Left lobe of liver (tissue), 2 donors: ENCODE measurements at places on chromosomes 1 and 21. TPM values are rescaled to one million over a fixed set of nuclear protein-coding genes. Genes with fewer than 3 reads are reported as not detected.

Gene AZIN2
- 0.55 TPM for total RNA-seq

Gene CCDC30
- 1.7 TPM for total RNA-seq

Gene BEND5
- 0.20 TPM for total RNA-seq

Gene DMRTB1
- not detected for total RNA-seq

Gene KIAA1614
- 0.13 TPM for total RNA-seq

Gene YIPF1
- total RNA-seq: 18.3 TPM

Gene ATXN7L2
- total RNA-seq: 4.3 TPM

Gene FAM151A
- total RNA-seq: 78.9 TPM

Gene CACNA1S
- not detected for total RNA-seq

Gene KMO
- total RNA-seq: 37.5 TPM

Gene KRTAP19-3
- not detected for total RNA-seq

Gene CFHR3
- total RNA-seq: 279 TPM

Gene RCSD1
- total RNA-seq: 3.7 TPM

Gene RBP7
- total RNA-seq: 2.5 TPM

Gene DENND1B
- 9.5 TPM for total RNA-seq

Gene LCE1A
- not detected for total RNA-seq

Gene TAL1
- 1.9 TPM for total RNA-seq

Gene NLRP3
- total RNA-seq: 0.33 TPM

Gene LAPTM5
- 22.3 TPM for total RNA-seq

Gene NR1I3
- total RNA-seq: 158 TPM

Gene PTPRU
- total RNA-seq: 19.5 TPM

Gene TEDDM1
- total RNA-seq: not detected

Gene SERPINC1
- total RNA-seq: 2,515 TPM

Gene PTPRC
- total RNA-seq: 5.4 TPM

Gene IQGAP3
- 0.23 TPM for total RNA-seq

Gene AMY1C
- not detected for total RNA-seq

Gene CFAP107
- total RNA-seq: not detected

Gene AADACL4
- not detected for total RNA-seq

Gene USP33
- total RNA-seq: 23.3 TPM

Gene PAX7
- total RNA-seq: not detected

Gene RPTN
- not detected for total RNA-seq
